ENCODE measurements at places on chromosomes 7 and 10.

- DNase-seq, result no peak
Observed at GRCh38 chr7:40793132-40793531, 658.3 kb downstream of the SUGCT start.

DNA sequence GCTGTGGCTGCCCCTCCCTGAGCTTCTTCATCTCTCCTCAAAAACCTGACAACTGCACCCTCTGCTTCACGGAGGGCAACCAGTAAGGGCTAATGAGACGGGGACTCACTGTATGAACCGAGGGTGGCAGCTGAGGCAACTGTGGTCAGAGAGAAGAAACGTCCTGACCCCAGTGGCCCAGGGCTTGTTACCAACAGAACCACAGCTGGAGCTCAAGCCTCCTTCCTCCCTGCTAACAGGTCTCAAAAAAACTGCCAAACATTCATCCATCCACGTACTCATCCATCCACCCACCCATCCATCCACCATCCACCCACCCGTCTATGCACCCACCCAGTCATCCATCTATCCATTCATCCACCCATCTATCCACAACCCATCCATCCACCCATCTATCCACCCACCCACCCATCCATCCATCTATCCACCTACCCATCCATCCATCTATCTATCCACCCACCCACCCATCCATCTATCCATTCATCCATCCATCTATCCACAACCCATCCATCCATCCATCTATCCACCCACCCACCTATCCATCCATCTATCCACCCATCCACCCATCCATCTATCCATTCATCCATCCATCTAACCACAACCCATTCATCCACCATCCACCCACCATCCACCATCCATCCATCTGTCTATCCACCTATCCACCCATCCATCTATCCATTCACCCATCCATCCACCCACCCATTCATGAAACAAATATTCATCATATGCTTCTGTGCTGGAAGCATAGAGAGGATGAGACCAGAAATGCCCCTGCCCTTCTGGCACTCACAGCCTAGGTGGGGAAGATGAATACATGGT lies 111.7 kb downstream of the PDGFA start:
- no peak for DNase-seq

- DNase-seq, result no peak
Observed at GRCh38 chr7:134561-135256, 57.7 kb upstream of the FAM20C start.

- no peak for DNase-seq
Observed at GRCh38 chr7:104857458-104858425, 156.3 kb upstream of the KMT2E start.

DNA sequence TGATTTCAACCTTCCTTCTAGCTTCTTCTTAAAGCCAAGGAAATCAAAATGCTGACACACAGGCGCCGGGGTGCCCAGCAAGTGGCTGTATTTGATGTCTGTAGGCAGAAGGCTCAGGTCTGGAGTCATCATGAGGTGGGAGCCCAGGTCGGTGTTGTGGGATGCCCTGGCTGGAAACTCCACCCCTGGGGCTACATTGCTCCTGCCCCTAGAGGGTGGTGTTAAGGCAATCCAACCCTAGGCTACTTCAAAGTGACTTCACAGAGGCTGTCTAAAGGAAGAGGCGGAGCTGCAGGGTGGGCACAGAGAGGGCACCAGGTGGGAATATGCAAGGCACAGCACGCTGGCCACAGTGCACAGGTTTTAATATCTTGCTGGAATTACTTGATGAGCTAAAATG lies 200.9 kb downstream of the ADAM12 start:
- DNase-seq, result no peak

- DNase-seq, result no peak
Observed at GRCh38 chr10:103573205-103573487, 79.6 kb downstream of the NEURL1 start.

- DNase-seq, result no peak
Observed at GRCh38 chr7:96303105-96303685, 18.7 kb downstream of the SLC25A13 start.

- DNase-seq, result no peak
Observed at GRCh38 chr7:69182596-69183467, 415.4 kb upstream of the AUTS2 start.

DNA sequence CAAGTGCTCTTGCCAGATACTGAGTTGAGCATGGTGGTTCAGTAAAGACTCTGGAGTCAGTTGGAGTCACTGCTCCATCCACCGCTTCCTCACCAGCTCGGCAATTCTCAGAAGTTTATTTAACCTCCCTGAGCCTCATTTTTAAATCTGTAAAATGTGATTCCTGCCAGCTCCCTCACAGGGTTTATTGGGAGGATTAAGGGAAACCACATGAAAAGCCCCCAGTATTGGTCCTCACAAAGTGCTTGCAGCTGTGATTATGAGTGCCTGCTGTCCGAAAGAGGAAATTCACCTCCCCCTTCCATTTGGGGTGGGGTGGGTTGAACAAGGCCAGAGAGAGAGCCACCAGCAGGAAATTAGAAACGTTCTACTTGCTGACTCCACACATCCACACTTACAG lies 99.0 kb downstream of the AOAH start:
- DNase-seq, result no peak

- DNase-seq, result no peak
Observed at GRCh38 chr7:128389618-128390329, 20.0 kb downstream of the IMPDH1 start.

- no peak for DNase-seq
Observed at GRCh38 chr10:24205821-24206220, 3.1 kb upstream of the KIAA1217 start.

- DNase-seq, result no peak
Observed at GRCh38 chr7:88268858-88269257, 37.8 kb downstream of the STEAP4 start.

DNA sequence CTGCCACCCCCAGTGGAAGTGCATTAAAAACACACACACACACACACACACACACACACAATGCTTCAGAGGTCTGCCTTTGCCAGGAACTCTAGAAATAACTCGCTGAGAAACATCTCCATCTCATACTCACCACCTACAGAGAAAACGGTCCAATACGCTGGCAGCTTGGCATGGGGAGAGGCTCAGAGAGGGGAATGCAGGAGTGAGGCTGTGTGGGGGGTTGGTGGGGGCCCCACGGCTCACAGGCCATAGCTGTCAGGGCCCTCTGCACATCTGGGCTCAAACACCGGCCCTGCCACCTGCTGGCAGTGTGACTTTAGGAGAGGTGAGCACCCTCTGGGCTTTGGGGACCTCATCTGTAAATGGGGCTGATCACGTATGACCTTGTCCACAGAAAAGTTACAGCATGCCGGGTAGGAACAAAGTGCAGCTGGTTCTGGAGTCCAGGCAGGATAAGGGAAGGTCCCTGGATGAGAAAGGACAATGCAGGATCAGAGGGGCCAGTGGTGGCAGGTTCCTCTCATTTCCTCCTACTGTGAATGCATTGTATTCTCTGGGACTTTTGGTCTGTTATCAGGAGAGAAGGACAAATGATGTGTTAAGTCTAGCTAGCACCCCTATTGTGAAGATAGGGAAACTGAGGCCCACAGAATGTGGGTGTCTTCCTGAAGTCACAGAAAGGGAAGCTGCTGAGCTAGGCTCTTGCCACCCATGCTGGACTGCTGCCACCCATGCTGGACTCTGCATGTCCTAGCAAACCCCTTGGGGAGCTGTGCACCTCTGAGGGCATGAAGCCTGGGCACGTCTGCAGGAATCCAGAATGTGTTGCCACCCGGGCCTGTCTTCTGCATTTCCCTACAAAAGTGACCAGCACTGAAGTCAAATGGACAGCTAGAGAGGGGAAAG lies 404.6 kb downstream of the RPS24 start:
- no peak for DNase-seq

Measured in AG08396 (cell line).